ENCODE measurements at places on chromosomes 7 and 10.

GRCh38 chr10:62735464-62736167, 68.9 kb upstream of the ADO start:
- DNase-seq = no peak

GRCh38 chr7:116139007-116139406, 71.3 kb upstream of the TES start:
- DNase-seq = no peak

GRCh38 chr10:107653832-107654287, 489.4 kb upstream of the SORCS1 start:
- no peak for DNase-seq

DNA sequence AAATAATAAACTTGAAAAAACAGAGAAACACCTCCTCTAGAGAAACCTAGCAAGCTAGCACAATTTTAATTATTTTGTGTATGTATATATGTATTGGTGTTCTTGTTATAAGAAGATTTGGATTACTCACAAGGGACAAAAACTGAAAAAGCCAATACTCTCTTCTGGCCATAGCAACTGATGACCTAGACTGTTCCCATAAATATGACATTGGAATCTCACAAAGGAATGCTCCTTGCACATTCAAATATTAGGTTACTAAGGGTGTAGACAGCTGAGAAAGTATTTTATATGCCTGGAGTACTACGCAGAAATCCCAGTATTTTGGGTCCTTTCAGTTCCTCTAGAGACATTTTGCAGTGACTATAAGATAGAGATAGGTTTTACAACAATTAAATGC, 279.4 kb downstream of the FZD1 start:
- DNase-seq = no peak

- DNase-seq = peak; percentile 65
Observed at GRCh38 chr7:92691578-92691977, 101.4 kb upstream of the FAM133B start.

DNA sequence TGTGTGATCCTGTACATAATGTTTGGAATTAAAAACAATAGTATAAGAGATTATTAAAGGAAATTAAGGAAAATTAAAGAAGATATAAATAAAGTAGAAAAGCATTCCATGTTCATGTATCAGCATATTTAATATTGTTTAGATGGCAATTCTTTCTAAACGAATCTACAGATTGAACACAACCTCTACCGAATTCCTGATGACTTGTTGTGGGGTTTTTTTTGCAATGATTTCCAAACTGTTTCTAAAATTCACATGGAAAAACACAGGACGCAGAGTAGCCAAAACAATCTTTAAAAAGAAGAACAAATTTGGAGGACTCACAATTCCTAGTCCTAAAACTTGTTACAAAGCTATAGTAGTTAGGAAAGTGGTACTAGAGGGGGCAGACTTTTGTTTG, 573.4 kb upstream of the IGFBP3 start:
- no peak for DNase-seq

- peak; percentile 32 for DNase-seq
Observed at GRCh38 chr7:5827755-5828154, 46.3 kb upstream of the RNF216 start.

GRCh38 chr7:65239707-65240352, 133.8 kb upstream of the ZNF92 start:
- DNase-seq = no peak

DNA sequence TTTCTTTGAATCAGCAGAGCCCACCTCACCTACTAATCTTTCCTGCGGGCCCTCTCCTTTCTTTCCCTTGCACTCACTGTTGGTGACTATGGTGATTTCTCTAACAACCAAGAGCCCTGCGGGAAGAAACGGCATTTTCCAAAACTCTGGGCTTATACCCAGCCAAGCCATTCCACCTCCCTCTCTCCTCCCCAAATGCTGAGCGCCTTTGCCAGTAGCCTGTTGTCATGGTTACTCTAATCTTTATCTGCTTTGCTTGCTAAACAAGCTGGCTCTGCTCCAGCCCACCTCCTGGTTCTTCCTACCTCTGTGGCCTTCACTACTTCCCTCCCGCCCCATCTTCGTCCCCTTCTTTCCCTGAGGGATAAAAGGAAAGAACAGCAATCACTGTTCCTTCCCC, 86.7 kb downstream of the DGKI start:
- no peak for DNase-seq

DNA sequence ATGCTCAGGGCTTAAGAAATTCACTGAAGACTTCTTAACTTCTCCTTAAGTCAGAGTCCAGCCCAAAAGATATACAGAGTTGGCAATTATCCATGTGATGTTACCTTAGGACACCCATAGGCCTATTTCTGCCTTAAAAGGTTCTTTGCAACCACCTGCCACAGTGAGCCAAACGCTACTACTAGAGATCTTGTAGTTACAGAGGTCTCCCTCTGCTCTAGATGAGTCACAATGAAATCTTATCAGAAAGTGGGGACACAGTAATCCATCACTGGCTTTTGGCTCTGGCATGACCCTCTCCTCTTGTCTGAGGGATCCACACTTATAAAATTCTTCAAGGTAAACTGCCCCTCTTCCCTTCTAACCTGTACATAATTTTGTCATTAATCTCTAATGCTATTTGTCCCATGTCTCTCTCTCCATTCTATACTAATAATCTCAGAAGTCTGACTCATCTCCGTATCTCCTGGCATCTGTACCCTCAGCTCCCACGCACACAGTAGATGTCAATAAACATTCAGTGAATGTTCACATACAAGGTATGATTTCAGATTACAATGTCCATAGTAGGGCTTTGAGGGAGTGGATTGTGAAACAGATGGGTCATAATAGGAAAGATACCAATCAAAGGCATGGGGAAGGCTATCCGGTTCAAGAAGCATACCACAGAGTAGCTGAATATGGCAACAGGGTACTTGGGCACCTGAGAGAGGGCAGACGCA, 112.1 kb downstream of the SGMS1 start:
- peak; percentile 59 for DNase-seq

DNA sequence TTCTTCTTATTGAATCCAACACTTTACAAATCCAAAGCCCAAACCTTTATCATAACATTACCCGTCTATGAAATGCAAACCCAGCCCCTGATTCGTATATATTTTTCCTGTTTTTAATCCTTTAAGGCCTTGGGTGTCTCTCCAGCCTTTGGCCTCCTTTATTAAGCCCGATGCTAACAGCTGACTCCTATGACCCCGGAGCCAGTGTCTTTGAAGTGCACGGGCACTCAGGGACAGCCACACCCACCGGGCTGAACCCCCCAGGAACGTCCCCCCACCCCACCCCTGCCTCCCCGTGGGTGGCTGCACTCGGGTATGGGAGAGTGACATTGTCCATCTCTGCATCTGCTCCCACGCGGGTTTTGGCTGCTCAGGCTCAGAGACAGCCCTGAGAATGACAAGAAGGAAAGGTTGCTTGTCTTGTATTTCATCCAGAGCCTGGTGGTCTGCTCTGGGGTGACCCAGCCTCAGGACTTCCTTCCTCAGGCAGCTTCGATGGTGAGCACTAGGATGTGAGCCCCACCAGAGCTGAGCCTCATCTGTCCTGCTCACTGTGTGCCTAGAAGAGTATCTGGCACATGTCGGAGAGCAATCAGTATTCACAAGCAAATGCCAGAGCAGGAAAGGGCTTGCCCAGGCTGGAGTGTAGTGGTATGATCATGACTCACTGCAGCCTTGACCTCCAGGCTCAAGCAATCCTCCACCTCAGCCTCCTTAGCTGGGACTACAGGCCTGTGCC, 210.4 kb downstream of the SKIDA1 start:
- no peak for DNase-seq

- no peak for DNase-seq
Observed at GRCh38 chr7:43392638-43393330, 190.1 kb upstream of the STK17A start.

GRCh38 chr7:140209866-140210609, 33.3 kb upstream of the KDM7A start:
- DNase-seq = no peak

DNA sequence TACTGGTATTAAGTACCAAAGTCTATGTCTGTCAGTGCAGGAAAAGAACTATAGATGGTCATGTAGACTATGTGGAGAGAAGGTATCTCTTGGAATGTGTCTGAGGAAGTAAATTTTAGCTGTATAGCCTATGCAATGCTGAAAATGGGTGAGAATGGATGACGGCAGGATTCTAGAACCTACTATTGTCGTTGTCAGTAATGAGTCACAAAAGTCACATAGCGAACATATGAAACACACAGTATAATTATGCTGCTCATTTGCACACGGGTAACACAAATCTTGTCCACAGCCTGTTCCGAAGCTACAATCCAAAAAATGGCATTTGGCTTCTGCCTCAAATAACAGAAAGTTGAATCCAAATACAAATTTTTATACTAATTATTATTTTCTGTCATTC, 33.6 kb upstream of the KMT2E start:
- DNase-seq = no peak

DNA sequence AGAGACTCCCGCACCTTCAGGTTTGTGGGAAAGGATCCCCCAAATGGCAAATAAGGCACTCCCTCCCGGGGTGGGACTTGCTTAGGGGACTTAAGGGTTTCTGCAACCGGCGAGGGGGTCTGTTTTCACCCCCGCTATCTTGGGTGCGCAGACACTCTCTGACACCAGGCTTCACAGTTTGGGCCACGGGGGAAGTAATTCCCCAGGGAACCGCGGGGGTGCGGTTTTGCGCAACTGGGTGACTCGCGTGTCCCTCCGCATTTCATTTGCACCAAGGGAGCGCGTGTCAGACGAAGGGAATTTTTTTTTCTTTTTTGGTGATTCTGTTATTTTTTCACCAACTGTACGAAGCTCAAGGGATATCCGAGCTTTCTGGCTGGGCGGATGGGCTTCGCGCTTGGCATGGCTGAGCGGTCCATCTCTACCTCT, 1.7 kb downstream of the GRM8 start:
- no peak for DNase-seq

DNA sequence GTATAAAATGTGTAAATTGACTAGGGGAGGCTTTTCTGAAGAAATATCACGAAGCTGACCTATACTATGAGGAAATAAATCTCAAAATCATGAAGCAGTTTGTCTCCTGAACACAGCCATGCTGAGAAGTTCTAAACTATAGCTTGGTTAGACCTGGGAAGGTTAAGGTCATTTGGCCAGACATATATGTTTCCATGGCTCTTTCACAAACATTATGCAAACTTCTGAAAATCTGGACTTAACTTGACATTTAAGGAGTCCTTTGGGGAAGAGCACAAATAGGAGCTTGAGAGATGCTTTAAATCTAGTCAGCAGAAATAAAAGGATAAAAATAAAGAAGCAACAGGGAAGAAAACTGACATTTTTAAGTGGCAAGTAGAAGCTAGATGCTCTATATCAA, 115.9 kb upstream of the MEOX2 start:
- DNase-seq = no peak

DNA sequence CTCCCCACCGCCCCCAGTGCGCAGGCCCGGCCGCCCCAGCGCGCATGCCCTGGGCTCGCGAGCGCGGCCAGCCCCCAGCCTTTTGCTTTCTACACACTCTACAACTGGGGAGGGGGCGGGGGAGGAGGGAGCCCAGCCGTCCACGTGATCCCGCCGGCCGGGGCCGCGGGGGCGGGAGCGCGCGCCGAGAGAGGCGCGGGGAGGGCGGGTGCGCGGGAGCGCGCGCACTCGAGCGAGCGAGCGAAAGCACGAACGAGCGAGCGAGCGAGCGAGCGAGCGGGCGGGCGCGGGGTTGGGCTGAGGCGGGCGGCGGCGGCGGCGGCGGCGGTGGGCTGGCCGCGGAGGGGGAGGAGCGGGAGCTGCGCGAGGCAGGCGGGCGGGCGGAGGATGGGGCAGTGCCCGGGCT, at the start of gene AUTS2:
AUTS2 (plus strand) TSS at position 395 of the 406 bp plus-strand sequence. CDS start 1,179 bp downstream, outside the sequence.
- peak; percentile 23 for DNase-seq

- DNase-seq = peak; percentile 81
Observed at GRCh38 chr7:140060788-140061606, 1.8 kb downstream of the PARP12 start.

DNA sequence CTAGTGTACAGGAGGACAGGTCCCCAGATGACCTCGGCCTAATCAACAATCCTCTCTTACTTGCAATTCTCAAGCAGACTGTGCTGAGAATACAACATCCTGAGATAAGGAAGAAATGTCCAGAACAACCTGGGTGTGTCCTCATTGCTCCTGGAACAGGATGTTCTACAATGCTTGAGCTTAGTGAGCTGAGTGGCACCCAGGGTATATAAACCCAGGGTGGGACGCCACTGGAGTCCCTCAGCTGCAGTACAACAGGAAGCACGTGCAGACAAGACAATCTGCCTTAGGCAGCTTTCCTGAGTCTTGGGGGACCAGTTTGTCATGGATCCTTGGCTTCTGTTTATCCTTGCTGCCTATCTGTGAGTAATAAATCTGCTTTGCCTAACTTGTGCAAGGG, 27.7 kb upstream of the SLC25A13 start:
- no peak for DNase-seq

DNA sequence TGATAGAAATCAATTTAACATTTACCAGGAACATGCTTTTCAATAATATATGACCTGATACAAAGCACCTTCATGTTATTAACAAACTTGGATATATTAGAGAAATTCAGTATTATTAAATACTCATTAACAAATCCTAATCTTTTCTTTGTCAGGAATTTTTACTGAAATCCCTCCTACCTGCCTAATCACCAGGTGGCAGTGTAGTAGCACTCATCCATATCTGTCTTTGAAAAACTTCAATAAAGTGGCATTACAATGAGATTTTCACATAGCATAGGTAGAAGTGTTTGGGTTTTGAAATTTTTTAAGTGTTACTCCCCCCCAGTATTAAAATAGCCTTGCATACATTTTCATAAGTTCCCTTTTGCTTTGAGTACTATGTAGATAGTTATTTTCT, 1246.6 kb upstream of the LRRN3 start:
- DNase-seq = no peak

DNA sequence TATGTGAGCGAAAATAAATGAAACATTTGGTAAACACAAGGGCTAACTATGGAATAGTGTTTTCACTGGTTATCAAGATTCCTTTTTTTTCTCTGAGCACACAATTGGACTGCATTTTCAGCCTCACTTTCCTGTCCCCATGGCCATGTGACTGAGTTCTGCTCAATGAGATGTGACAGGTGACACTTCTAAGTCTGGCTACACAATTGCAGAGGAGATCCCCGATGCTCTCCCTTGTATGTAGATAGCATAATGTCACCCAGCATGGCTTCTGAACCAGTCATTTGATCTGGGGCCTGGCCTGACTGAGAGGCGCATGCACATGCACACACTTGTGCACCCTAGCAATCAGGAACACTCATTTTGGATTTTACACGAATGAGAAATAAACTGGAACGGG, 581.8 kb downstream of the GRID1 start:
- DNase-seq = no peak

GRCh38 chr10:117946525-117947070, 100.1 kb downstream of the RAB11FIP2 start:
- DNase-seq = no peak

Measured in hematopoietic multipotent progenitor cell treated with erythropoietin and hydrocortisone succinate and interleukin-3 and kit ligand, for 15 days (in vitro differentiated cells).